Activated CD4-positive, alpha-beta T cell treated with anti-CD3 and anti-CD28 coated beads, Interleukin-2, Interleukin-4, amounts not matched to agents 100 ng/mL and 50 ng/mL, durations not matched to agents 16 hours and 8 hours (primary cell): ENCODE measurements at places on chromosomes 16 and 17.

GRCh38 chr17:2192367-2193057 is 111.1 kb downstream of the SMG6 start:
- peak; percentile 43 for DNase-seq

GRCh38 chr17:8696426-8696825 is 48.2 kb downstream of the CCDC42 start:
- DNase-seq = no peak

DNA sequence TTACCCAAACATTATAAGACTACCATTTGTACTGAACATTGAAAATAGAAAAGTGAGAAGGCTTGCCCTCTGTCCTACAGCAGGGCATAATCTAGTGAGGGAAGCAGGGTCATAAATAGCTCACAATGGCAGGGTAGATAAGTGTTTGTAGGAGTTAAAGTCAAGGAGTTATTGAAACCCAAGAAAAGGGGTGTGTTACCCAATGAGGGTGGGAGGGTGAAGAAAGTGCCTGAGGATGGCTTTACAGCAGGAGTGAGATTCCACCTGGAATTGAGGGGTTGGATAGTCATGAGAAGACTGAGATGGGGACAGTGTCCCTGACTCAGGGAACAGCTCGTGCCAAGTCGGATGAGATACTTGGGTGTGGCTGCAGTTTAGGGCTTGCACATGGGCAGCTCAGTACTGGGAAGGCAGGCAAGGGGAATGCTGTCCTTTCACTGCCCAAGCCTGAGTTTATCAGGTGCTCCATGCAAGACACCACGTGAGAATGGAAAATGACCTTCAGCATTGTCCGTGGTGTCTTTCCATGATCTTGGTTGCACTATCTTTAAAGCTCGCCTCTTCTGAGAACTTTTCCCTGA is 393.2 kb upstream of the MAF start:
- DNase-seq = no peak

DNA sequence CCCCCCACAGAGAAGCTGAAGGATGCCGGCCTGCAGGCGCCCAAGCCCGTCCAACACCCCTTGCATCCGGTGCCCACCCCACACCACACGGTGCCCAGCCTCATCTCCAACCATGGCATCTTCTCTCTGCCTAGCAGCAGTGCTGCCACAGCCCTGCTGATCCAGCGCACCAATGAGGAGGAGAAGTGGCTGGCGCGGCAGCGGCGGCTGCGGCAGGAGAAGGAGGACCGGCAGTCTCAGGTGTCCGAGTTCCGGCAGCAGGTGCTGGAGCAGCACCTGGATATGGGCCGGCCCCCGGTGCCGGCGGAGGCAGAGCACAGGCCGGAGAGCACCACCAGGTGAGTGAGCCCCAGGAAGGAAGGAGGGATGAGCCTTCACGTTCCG is 31.5 kb downstream of the GINS2 start:
- DNase-seq = no peak

DNA sequence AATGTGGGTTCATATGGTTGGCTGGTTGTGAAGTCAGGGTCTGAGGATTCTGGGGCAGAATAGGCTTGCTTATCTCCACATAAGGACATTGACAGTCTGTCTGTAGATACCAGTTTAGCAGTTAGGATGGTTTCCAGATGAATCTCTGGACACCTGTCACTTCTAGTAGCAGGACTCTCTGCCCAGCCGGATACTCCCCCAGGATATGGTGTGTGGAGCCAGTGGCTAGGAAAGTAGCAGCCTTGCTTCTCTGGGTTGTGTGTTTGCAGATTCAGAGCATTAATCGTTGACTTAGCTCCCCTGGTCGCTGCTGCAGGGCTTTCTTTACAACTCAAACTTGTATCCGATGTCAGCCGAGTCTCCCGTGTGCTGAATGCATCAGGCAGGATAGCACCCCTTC is 45.2 kb downstream of the CLEC16A start:
- DNase-seq = no peak

DNA sequence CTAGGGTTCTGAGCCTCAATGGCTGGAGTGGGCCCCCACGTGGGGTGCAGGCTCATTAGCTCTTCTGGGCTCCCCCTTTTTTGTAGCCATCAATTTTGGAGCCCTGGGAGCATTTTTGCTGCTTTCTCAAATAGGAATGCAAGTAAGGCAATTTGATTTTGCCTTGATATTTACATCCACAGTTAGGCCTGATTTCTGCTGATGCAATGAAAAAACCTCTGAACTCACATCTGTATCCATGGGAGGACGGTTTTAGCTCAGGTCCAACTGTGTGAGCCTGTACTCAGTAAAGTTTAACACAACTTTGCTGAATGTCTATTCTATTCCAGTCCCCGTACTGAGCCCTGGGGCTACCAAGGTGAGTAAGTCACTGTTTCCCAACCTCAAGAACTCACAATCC is 425.0 kb downstream of the HAPSTR1 start:
- no peak for DNase-seq

DNA sequence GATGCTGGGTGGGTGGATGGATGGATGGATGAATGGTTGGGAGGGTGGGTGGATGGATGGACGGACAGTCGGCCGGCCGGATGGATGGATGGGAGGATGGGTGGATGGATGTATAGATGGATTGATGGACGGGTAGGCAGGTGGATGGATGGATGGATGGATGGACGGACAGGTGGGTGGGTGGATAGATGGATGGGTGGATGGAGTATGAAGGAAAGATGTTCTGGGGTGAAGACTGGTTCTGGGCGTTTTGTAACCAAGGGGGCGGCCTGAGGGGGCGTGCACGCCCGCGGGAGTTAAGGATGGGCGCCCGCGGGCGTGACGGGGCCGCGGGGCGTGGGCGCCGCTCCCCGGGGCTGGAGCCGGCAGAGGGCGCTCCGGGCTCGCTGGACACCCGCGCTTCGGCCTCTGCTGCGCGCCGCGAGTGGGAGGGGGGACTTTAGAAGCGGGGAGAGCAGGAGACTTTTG is at the start of gene NECAB2:
Gene NECAB2 (plus strand): TSS at position 407 of the 468 bp plus-strand sequence. CDS start 405 bp downstream, outside the sequence.
- no peak for DNase-seq

DNA sequence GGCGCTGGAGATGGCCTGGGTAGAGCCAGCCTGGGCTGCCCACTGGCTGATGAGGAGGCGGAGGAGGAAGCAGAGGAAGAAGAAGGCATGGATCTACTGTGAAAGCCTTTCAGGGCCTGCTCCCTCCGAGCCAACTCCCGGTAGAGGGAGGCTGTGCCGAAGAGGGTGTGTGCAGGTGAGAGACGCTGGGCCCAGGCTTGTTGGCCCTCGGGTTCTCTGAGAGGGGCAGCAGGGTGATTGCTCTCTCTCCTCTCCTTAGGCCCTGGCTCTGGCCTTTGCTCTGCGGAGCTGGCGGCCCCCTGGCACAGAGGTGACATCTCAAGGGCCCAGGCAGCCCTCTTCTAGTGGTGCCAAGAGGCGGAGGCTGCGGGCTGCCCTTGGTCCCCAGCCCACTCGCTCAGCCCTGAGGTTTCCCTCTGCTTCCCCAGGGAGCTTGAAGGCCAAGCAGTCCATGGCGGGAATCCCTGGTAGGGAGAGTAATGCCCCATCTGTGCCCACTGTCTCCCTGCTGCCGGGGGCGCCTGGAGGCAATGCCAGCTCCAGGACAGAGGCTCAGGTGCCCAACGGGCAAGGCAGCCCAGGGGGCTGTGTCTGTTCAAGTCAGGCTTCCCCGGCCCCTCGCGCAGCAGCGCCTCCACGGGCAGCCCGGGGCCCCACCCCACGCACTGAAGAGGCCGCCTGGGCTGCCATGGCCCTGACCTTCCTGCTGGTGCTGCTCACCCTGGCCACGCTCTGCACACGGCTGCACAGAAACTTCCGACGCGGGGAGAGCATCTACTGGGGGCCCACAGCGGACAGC is 3.6 kb downstream of the TP53I13 start:
- DNase-seq = no peak

- DNase-seq = no peak
These were observed 7.7 kb upstream of the DCTPP1 start for GRCh38 chr16:30437511-30438046.

- no peak for DNase-seq
These were observed 6.7 kb downstream of the ERI2 start for GRCh38 chr16:20799599-20799998.

GRCh38 chr17:76253841-76254240 is 11.3 kb upstream of the UBALD2 start:
- DNase-seq = no peak

DNA sequence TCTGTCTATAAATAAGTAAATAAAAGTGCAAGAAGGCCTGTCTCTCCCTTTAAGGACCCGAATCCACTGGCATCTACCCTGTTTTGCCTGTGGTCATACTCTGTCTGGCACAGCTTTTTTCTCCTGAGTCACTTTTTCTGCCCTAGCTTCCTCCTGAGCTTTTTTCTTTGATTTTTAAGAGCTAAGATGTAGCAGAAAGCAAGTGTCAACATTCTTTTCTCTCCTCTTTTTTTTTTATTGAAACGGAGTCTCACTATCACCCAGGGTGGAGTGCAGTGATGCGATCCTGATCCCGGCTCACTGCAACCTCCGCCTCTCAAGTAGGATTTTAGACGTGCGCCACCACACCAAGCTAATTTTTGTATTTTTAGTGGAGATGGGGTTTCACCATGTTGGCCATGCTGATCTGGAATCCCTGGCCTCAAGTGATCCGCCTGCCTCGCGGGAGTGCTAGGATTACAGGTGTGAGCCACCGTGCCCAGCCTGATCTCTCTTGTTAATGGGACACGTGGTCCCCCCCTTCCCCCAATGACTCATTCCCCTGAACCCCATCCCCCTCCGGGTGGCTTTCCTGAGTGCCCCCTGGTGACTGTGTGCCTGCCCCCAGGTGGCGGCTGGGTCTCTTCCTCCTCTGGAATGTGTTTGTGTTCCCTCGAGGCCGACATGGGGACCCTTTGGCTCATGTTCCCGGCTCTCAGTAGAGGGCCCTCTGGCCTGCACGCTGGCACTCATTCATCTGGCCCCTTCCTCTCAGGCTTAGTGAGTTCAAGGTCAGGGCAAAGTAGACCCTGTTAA is 14.2 kb downstream of the C16orf90 start:
- DNase-seq = no peak

DNA sequence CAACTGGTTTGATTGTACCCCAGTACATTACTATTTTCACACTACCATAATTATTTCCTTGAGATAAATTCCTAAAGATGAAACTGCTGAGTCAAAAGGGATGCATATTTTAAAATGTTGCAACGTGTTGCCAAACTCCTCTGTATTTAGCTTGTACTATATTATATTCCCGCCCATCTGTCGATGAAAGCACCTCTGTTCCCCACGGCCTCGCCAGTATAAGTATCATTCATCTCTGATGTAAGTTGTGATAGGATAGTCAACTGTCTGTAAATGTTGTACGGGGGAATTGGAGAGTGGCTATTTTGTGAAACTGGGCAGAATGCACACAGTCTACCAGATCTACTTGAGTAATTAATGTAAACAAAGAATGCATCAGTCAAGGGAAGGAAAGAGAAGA is 47.7 kb upstream of the TNRC6A start:
- no peak for DNase-seq

GRCh38 chr16:88465387-88465983 is 12.4 kb downstream of the ZFPM1 start:
- DNase-seq = no peak

- no peak for DNase-seq
These were observed 3.7 kb upstream of the DRC7 start for GRCh38 chr16:57690782-57691471.

- no peak for DNase-seq
These were observed 12.8 kb upstream of the ZFP90 start for GRCh38 chr16:68526143-68526781.

- no peak for DNase-seq
These were observed 15.1 kb downstream of the MPP3 start for GRCh38 chr17:43817826-43818225.

- no peak for DNase-seq
These were observed 26.2 kb upstream of the ZNF652 start for GRCh38 chr17:49388290-49388640.

DNA sequence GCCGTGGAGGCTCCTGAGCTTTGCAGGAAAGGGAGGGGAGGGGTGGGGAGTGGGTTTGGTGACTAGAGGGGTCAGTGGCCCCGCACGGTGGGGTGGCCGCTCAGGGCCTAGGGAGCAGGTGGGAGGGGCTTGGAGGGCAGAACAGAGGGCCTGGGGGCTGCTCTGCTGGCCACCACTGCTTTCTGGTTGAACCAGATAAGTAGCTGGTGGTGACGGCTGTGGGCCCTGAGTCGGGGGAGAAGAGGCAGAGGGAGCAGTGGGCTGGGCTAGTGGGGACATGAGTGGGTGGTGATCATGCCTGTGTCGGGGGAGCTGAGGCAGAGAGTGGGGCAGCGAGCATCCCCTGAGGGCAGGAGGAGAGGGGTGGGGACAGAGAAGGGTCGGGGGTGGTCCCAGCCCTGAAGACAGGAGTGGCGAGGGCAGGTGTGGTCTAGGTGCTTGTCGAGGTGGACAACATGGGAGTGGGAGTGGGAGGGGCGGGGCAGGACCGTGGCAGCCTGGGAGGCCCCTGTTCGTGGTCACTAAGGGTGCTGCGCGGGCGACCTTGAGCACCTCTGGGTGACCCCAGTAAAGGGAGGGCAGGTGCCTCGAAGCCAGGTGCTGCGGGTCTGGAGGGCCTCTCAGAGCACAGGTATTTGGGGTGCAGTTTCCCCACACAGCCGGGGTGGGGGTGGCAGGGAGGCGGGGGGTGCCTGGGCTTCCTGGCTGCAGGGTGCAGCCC is 6.3 kb upstream of the CD7 start:
- DNase-seq = no peak

DNA sequence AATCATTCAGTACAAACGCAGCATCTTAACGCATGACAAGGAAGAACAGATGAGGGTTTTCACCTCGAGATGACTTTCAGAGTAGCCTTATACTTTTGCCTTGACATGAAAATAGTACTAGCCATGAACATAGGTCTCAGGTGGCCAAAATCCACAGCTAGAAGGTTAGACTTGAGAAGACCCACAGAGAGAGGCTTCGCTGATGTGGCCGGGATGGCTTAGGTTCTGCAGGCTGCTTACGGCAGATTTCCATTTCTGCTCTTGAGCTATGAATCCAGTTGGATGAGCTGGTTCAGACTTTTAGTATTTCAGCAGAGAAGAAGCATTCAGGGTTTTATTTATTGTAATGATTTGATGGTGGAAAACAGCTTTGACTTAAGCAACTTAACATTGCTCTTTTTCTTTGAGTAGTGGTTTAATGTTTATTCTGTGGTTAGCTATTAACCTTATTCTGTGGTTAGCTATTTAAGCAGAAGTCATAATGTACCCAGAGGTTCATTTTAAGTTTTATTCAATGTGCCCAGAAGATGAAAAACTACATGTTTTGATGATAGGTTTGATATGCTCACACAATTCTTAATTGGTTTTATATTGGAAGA is 7.6 kb downstream of the KRT24 start:
- DNase-seq = no peak
